Stimulated activated CD8-positive, alpha-beta memory T cell treated with anti-CD3 and anti-CD28 coated beads, Interleukin-4, amount 100 ng/mL, for 48 hours (primary cell): ENCODE measurements at places on chromosomes 6 and 20.

DNA sequence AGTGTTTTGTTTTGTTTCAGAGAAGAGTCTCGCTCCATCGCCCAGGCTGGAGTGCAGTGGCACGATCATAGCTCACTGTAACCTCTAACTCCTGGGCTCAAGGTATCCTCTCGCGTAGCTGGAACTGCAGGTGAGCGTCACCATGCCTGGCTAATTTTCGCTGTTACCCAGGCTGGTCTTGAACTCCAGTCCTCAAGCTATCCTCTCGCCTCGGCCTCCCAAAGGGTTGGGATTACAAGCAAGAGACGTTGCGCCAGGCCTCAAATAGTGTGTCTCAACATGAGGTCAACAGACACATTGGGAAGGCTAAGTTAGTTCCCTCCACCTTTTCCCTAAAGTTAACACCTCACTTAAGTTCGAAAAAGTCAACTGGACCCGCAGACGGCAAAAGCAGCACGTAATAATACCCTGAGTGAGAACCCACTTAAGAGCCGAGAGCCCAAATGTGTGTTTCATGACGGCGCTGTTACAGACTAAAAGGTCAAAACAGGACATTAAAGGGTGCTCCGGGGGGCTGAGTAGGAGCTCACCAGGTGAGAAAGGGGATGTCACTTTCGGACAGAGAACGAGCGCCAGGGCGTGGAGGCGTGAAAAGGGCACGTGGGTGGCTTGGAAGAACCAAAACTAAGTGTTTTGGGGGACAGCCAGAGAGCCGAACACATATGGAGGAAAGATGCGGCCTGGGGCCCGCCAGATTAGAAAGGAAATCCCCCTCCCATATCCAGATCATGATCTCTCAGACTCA is 499 bp downstream of the TTI1 start:
- peak; percentile 31 for DNase-seq

DNA sequence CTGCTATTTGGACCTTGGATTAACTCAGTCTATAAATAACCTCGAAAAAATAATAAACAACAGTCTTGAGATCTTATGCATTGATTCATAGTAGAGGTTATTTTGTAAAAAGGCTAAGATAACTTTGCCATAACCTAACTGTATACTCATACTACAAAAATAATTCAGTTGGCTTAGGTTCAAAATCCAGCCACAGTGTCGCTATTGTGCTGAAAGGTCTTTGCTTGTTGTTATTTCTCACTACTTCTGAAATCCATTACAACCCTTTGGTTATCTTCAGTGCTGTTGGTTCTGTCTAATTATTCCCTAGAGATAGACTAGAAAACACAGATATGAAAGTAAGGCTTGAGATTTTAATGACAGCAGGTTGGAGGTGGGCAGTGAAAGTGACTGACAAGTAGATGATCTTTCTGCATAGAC is 74.4 kb downstream of the MKKS start:
- no peak for DNase-seq

GRCh38 chr6:38805127-38805655 is 90.1 kb downstream of the DNAH8 start:
- no peak for DNase-seq

DNA sequence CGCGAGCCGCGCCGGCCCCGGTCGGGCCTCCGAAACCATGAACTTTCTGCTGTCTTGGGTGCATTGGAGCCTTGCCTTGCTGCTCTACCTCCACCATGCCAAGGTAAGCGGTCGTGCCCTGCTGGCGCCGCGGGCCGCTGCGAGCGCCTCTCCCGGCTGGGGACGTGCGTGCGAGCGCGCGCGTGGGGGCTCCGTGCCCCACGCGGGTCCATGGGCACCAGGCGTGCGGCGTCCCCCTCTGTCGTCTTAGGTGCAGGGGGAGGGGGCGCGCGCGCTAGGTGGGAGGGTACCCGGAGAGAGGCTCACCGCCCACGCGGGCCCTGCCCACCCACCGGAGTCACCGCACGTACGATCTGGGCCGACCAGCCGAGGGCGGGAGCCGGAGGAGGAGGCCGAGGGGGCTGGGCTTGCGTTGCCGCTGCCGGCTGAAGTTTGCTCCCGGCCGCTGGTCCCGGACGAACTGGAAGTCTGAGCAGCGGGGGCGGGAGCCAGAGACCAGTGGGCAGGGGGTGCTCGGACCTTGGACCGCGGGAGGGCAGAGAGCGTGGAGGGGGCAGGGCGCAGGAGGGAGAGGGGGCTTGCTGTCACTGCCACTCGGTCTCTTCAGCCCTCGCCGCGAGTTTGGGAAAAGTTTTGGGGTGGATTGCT is 1.3 kb downstream of the VEGFA start:
- peak; percentile 77 for DNase-seq

DNA sequence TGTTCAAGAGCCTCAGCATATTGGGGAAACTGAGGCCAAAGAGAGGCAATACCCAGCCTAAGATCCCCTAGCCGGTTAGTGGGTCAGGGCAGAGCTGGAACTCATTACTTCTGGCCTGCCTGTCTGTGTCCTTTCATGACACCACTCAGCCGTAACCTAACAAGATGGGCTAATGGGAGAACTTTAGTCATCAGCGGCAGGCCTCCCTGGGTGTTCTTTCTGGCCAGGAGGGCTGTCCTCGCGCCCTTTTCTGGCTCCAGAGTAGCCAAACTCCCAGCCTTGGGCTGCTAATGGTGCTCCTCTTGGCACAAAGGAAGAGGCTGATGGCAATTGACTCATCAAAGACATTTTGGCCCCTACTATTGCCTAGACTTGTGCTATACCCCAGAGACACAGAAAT is 76.6 kb downstream of the NCR2 start:
- DNase-seq: no peak

DNA sequence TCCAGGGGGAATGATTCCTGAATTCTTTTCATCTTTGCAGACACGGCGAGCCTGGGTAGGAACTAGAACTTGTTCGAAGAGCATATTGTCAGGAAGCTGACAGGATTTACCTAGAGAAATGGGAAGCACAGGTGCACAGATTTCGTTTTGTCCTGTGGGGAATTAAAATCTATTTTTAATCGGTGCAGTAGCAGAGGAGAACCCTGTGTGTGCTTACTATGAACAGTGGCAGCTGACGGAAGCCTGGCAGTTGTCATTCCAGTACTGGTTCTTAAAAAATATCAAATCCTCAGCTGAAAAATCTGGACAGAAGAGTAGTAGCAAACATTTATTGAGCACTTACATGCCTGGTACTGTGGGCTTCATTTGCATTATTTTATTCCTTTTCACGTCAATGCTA is 609.0 kb downstream of the QKI start:
- DNase-seq: no peak

DNA sequence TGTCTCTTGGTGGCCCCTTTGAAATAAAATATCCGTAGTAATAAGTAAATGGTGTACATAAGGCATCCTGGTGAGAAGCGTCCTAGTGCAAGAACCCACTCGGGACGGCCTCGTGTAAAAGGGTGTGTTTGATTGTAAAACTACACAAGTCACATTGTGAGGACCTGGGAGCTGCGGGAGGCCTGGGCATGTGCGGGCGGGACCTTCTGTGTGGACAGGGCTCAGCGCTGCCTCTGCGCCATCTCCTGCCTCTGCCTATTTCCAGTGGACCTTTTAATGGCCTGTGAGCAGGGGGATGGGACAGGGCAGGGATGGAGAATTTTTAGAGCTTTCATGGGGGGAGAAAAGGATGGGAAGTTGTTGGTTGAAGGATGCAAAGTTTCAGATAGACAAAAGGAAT is 25.3 kb upstream of the KIF25 start:
- no peak for DNase-seq

GRCh38 chr6:168414336-168415097 is 26.5 kb upstream of the SMOC2 start:
- no peak for DNase-seq

DNA sequence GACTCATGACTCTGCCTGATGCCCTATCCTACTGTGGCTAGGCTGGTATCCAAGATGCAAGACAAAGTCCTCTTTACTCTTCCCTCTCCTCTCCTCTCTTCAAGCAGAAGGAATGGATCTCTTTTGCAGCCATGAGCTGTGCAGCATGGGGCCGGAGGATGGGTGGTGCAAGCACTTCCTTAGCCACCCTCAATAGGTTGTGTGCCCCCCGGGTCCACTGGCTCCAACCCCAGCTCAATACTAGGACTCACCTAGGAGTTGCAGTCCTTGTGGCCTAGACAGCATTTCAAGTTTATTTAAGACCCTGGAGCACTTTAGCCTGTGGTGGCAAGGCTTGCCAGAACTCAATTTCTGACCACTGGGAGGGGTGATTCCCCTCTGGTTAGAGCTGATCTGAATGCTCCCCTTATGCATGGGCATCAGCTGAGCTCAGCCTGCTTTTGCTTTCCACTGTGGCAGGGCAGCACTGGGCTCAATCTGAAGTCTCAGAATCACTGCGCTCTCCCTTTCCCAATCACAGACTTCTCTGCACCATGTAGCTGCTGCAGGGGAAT is 29.0 kb upstream of the GRM4 start:
- DNase-seq: peak; percentile 20

DNA sequence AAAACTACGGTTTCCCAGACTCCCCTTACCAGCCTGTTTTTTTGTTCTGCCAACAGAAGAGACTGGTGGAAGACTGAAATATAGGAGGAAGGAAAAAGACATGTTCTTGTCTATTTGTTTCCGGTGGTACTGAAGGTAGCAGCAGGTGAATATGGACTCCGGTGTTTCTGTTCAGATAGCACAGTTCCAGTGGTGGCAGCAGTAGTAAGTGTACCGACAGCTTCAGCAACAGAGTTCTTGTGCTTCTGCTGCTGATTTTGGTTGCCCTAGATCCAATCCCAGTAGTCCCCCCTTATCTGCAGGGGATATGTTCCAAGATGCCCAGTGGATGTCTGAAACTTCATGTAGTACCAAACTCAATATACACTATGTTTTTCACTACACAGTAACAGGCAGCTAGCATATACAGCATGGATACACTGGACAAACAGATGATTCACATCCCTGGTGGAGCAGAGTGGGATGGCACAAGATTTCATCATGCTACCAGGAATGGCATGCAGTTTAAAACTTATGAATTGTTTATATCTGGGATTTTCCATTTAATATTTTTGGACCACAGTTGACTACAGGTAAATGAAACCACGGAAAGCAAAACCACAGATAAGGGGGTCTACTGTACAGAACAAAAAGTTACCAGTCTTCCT is 301.8 kb downstream of the BTBD9 start:
- DNase-seq: no peak

GRCh38 chr6:167020206-167020605 is 21.0 kb downstream of the CEP43 start:
- DNase-seq: no peak

DNA sequence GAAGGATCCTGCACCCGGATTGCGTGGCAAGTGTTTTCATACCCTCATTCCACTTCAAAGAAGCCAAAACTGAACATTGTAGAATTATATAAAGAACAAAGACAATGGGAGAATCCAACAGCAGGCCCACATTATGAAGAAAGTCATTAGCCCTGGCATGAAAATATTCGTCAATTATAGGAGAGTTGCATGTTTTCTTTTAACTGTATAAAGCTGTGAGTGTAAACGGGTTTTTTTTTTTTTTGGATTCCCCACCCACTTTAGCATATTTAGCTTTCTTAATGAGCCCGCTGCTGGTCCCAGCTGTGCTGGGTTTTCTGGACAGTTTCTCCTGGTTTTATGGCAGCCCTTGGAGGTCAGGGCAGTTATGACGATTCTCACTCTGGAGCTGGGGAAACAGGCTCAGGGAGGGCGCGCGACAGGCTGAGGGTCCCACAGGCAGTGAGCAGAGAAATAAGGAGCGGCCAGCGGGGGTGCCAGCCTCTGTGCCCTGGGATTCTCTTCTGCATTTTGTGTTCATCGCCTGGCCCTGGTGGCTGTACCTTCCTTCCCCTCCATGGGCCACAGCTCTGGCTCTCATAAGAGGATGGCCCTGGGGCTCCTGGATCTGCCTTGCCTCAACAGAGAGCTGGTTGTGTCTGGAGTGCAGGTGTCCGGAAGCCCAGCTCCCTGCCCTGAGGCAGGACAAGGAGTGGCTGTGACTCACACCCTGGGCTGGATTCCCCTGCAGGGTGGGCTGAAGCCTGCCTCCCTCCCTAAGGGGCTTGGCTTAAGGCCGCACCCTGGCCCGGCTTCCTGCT is 24.1 kb upstream of the SULF2 start:
- DNase-seq: no peak

DNA sequence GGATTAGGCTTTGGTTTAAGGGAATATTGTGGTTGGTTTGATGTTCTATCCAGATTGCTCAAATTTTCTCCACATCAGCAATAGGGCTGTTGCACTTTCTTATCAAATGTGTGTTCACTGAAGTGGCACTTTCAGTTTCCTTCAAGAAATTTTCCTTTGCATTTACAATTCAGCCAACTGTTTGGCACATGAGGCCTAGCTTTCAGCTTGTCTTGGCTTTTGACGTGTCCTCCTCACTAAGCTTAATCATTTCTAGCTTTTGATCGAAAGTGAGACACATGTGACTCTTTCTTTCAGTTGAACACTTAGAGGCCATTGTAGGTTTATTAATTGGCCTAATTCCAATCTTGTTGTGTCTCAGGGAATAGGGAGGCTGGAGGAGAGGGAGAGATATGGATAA is 104.8 kb downstream of the FLRT3 start:
- DNase-seq: no peak

- DNase-seq: no peak
Observed at GRCh38 chr6:18561037-18561750, 174.0 kb downstream of the RNF144B start.

DNA sequence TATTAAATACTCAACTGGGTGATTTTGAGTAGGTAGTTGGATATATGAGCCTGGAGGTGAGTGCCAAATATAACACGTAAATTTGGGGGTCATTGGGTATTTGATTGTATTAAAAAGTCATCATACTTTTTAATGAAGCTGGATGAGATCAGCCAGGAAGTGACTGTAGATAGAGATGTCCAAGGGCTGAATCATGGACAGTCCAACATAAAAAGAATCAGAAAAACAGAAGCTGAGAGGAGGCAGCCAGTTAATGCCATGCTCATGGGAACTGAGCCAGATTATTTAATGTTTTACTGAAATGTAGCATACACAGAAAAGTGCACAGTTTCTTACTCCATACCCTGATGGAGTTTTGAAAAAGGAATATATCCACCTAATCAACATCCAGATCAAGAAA is 435.5 kb upstream of the PLCB4 start:
- DNase-seq: no peak

GRCh38 chr6:54474898-54475297 is 166.7 kb downstream of the TINAG start:
- DNase-seq: no peak

DNA sequence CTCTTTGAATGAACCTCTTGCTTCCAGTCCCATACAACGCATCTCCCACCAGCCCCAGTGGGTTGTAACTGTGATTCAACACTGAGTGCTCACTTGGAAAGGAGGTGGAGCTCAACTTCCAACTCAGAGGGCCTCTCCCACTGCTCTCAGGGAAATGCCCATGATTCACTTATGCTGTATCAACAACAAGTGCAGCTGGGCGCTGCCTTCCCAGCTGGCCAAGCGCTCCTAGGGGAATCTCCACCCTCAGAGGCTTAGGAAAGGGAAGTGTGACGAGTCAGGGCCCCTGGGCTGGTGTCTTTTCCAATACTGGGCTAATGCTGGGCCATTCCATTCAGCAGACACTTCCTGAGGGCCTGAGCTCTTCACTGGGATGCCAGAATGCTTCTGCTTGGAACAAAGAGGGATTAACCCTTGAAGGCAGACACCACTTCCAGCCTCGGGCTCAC is 8.1 kb upstream of the OCSTAMP start:
- peak; percentile 67 for DNase-seq
